ENCODE measurements at places on chromosomes 4 and X.
A peak's percentile ranks its signal among the peaks of the same experiment; 100 is the strongest.

DNA sequence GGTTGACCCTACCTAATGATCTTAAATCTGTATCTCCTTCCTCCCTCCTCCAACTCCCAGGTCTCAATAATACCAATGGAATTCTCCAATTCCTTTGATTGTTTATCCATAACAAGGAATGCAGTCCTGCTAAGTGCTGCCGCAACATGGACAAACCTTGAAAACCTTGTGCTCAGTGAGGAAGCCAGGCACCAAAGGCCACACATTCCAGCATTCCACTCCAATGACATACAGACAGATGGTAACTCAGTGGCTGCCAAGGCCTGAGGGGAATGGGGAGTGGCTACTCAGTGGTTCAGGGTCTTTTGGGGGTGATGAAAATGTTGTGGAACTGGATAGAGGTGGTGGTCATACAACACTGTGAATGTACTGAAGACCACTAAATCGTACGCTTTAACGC is 10.4 kb downstream of the HAUS7 start:
- peak; percentile 37 for DNase-seq

- DNase-seq = no peak
Observed at GRCh38 chr4:187000281-187000680, 276.6 kb upstream of the FAT1 start.

DNA sequence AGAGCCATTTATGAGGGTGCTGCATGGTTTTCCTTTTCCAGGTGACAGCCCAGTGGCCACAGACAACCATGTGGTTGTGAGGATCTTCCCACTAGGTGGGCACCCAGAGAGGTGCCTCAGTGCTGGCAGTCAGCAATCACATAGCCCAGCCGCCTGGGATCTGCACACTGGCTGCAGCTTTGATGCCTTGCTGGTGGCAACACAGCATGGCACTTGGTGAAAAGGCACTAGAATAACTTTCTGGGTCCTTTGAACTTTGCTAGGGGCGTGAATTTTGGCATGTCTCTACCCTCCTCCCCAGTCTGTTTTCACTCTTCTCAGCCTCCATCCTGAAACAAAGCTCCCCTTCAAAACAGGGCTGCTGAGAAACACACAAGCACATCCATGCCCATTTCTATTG is 108.8 kb upstream of the RPL34 start:
- no peak for DNase-seq

DNA sequence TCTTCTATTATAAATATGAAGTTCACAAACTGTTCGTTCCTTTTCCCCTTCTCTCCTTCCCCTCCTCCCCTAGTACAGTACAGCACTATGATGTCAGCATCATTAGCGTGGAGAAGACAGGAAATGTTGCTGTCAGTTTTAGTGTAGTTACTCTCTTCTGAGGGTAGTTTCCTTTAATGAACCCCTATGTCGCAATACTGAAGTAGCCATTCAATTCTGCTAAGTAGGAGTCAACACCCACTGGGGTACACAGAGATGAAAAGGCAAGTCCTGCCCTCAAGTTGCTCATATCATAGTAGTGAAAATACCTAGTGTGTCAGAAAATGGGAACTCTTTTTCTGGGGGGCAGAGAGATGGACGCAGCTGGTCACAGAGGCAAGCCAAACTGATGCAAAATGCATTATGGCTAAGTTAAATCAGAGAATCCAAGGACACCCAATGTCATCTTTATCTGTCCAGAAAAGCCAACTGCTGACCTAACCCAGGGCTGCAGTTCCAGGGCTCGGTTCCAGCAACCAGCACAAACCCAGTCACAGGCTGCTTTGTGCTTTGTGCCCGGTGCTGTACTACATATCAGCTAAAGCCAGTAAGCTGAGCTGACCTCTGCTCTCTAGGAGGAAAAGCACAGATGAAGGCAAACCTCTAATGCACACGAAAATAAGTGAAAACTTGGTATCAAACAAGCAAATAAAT is 31.5 kb downstream of the GRIA3 start:
- DNase-seq = no peak

DNA sequence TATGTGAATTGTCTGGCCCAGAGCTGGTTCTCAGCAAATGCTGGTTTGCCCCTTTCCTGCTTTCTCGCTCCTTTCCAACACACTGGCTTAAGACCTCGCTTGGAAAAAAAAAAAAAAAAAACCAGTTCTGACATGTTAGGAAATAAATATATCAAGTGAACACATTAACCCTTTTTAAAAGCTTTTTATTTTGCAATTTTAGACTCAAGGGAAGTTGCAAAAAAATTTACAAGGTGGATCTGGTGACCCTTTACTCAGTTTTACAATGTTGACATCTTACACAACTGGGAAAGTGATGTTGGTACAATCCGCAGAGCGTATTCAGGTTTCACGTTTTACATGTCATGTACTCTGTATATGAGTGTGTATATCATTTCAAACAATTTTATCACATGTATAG is 100.1 kb downstream of the RTL5 start:
- no peak for DNase-seq

DNA sequence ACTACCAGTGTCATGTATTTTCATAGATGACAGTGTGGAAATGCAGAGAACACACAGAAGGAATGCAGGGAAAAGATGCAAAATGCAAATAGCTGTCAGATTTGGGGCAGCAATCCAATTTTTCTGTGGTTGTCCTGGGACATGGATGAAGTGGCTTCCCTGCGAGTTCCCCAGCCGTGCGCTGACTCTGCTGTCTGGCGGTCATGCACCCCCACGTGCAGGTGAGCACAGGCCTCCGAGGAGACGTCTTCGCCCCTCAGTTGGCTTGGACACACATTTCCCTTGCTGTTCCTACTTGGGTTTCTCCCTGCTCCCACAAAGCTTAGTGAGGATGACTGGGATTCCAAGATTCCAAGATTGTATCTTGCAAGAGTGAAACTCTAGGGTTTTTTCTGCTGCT is 24.4 kb downstream of the BLOC1S4 start:
- no peak for DNase-seq

DNA sequence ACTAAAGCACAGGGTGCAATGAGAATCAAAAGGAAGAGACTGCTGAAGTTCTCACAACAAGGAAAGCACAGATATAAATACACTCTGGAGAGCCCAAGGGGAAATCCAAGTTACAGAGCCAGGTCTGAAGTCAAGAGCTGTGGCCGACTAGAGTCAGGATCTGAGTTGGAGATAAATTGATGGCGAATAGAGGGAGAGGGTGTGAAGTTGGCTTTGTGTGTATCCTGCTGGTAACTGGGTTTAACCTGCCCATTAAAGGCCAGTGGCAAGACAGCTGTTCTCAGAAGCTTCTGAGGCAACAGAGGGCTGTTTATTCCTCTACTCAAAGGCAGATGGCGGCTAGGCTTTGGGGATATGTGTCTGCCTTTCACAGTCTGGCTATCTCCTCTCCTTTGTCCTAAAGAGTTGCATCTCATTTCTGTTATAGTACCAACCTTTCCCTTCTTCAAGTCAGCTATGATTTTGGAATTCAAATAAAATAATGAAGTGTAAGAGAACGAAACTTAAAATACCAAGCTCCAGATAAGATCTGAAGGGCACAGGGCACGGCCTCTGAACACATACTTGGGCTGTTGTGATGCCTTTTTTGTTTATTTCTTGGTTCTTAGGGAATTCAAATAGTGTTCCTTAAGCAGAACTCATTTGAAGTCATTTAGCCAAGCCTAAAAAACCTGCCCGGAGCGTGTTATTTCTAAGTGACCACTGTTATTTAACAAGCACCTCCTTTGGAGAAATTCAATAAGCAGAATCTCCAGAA is 142.1 kb downstream of the APBB2 start:
- DNase-seq = no peak

- no peak for DNase-seq
Observed at GRCh38 chrX:129013574-129013973, 509.7 kb downstream of the SMARCA1 start.

DNA sequence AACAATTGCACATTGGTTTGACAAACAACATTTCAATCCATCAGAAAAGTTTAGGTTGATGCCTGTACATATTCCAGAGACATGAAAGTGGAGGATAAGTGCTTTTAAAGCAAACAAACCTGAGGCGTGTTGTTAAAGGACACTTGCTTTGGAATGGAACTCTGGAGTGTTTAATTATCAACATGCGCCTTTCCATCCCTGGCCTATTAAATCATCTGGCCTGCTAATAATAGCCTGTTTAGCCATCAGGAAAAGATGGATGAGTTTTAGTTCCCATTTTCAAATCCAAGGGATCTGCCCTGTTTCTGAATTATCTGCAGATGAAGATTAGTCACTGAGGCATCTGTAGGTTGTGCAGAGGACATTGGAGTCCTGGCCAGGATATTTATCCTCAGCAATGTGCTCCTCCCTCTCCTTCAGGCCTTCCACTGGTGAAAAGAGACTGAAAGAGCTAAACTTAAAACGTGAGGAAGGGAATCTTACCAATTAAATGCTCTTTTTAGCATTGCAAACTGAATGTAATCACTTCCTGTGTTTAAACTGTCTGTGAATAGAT is 388.9 kb downstream of the PPARGC1A start:
- DNase-seq = no peak

GRCh38 chr4:24743927-24744326 is 51.4 kb upstream of the SOD3 start:
- DNase-seq = no peak

- DNase-seq = no peak
Observed at GRCh38 chr4:123121241-123121907, 199.0 kb upstream of the NUDT6 start.

DNA sequence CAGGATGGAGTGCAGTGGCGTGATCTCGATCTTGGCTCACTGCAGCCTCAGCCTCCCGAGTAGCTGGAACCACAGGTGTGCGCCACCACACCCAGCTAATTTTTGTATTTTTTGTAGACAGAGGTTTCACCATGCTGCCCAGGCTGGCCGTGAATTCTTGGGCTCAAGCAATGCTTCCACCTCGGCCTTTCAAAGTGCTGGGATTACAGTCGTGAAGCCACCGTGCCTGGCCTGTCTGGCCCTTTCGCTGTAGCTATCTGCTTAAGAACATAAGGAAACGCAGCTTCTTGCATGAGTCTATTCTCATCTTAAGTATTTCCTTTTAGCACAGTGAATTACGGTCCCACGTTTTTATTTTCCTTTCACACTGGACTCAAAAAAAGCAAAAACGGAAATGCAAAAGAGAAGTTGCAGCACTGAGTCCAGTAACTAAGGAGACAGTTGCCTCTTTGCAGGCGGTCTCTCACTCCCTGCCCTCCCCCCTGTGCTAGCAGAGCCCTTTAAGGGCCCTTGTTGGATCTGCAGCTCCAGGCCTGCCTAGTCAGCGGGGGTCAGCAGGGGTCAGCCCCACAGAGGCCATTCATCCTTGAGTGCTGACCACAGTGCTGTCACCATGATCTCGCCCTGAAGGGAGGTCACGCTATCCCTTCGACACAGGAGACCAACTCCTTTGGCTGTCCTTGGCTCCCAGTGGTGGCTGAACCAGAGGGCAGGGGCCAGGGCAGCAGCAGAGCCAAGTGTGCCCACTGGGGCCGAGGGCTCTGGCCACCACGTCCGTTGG is 21.8 kb upstream of the TBC1D14 start:
- no peak for DNase-seq

DNA sequence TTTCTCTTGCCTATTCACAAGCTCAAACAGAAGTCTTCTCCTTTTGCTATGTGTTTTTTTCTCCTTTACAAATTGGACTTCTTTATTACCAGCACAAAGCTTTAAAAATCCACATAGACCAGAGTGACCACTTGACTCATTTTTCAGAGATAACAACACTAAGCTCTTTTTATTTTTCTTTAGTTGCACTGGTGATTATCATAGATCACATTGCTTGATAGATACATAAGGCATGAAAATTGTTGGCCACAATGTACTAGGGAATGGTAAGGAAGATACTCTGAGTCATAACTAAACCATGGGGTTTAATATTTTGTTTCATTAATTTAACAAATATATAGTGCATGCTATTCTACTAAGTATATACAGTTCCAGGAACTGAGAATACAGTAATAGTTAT is 159.0 kb downstream of the GASK1B start:
- no peak for DNase-seq

GRCh38 chrX:9510366-9510765 is 45.5 kb downstream of the TBL1X start:
- no peak for DNase-seq

GRCh38 chr4:102141842-102142241 is 203.4 kb downstream of the SLC39A8 start:
- no peak for DNase-seq

- DNase-seq = no peak
Observed at GRCh38 chrX:21963731-21964405, 23.4 kb downstream of the SMS start.

- no peak for DNase-seq
Observed at GRCh38 chrX:119155416-119156035, 27.9 kb upstream of the KIAA1210 start.

GRCh38 chrX:106159861-106160282 is 8.2 kb upstream of the PWWP3B start:
- DNase-seq = no peak

All from pulmonary artery endothelial cell (primary cell).